ENCODE measurements at places on chromosomes 4 and X. TPM values are rescaled to one million over a fixed set of nuclear protein-coding genes. Genes with fewer than 3 reads are reported as not detected.

- DNase-seq: no peak
These were observed 45.5 kb downstream of the CCNG2 start for GRCh38 chr4:77202491-77202890.

DNA sequence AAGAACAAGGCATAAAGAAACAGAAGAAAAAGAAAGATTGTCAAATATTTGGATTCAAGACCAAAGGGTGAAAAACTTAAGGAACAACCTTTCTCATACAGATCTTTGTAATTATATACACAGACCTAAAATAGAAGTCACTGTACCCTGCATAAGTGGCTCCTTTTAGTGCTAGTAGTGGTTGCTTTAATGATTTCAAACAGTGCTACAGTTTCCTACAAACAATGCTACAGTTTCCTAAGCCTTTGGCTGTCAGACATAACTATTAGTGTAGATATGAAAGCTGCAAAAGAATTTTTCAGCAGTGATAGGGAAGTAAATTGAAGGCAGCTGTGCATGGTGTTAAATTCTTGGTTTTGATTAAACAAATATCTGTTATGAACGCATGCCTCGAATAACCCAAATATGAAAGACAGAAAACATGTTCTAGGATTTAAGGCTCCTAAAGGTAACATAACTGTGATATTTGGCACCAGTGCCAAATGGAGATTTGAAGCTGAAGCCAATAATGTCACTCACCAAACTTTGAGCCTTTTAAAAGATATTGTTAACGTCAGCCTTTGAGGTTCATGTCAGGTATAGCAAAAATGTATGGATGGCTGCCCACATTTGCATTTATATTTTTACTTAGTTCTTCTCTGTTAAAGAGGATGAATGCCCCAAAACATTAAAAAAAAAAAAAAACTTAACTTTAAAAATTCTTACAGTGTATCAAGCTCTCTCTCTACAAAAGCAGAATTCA is 36.6 kb downstream of the SMARCAD1 start:
- DNase-seq: no peak

GRCh38 chr4:3673176-3673575 is 93.0 kb upstream of the ADRA2C start:
- DNase-seq: no peak

The TREX2 gene
- total RNA-seq: 1.9 TPM

The SCOC gene
- total RNA-seq: 84.6 TPM

The USP51 gene
- total RNA-seq: 3.5 TPM

DNA sequence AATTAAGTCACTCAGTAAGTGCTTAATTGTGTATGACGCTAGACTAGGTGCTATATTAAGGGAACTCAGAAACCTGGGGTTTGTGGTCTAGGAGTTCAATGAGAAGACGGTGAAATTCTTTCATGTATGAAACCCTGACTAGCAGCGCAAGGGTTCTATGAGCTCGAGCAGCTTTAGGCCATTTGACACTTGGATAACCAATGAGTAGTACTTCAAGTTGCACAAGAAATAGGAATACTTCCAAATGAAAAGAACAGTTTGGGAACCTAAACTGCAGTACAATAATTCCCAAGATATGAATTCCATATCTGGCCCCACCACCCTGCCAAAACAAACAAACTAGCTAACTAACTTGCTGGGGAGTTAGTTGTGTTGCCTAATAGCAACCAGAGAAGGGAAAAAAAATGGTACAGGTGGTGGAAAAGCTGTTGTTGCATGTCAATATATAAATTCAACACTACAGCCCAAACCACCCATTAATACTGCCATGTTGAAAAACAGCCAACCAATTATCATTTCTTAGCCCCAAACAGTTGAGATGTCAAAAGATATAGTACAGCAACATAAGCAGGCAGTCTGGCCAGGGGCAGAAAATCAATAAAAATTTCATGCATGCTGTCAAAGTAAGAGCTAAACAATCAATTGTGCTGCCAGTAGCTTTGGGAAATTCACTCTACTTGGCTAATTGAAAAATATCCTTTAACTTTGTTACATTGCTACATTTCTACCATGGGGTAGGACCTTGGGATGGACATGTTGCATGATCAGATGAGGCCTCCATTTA is 54.6 kb upstream of the MCF2 start:
- peak; percentile 9 for DNase-seq

DNA sequence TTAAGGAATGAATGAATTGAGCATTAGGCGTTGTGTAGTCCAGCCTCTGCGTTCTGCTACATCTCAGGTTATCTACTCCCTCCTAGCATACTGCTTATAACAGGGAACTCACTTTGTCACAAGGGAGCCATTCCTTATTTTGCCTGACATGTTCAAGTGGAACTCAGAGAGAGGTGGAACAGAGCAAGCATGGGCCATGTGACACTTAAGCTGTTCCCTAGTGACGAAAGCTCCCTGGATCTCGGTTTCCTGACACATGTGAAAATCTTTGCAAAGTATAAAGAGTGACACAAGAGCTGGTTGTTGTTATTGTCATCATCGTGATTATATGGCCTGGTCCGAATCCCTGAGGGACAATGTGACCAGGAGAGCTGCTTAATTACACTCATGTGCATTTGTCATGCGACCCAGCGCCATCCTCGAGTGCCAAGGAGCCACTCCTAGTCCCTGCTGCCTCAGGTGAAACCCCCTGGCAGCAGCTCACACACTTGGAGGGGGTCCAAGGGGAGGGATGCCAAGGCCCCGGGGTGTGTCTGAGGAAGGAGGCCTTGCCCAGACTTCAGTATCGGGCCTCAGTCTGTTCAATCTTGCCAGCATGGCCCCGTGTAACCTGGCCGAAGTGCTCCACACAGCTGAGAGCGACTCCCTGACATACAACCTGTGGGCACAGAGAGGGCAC is 98.5 kb upstream of the MAP3K15 start:
- DNase-seq: no peak

DNA sequence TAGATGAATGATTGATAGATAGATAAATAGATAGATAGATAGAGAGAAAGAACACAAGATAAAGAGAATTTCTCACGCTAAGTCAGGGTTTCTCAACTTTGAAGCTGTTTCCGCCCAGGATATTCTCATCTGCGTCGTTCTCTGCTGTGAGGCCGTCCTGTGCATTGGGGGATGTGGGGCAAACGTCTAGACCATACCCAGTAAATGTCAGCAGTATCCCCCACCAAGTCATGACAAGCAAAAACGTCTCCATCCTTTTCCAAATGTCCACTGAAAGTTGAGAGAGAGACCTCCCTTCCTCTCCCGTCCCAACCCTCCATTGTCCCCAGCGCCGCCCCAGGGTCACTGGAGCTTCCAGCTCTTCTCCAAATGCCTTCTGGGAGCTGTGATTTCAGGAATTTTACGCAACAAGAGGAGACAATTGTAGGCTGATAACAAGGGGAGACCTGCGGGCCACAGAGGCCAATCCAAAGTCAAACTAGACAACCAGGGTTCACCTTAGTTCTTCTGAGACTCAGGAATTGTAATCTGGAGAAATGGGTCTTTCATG is 8.9 kb upstream of the CRLF2 start:
- no peak for DNase-seq

DNA sequence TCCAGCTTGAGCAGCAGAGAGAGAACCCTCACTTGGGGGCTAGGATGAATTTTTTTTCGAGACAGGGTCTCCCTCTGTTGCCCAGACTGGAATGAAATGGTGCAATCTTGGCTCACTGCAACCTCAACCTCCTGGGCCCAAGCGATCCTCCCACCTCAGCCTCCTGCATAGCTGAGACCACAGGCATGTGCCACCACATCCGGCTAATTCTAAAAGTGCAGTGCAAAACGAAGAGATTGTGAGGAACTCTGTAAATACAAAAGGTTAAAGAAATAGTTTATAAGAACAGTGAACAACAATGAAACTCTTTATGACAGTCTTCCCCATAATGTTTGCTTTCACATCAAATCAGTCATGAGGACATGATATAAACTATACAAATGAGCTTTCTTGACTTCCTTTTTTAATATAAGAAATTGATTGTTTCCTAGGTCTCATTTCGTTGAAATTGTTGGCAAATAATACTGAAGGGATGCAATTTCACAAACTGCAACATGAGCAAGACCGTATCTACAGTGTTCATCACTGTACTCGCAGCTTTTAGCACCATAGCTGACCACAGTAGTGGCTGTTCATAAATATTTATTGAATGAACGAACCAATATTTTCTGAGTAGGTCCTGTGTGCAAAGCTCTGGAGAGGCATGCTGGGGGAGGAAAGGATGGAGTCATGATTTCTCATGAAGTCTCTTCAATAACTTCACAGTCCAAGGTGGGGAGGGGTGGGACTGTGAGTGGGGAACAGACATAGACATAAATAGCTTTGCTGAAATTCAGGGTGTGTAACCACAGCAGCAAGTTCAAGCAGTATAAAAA is 116.1 kb downstream of the SHROOM3 start:
- no peak for DNase-seq

DNA sequence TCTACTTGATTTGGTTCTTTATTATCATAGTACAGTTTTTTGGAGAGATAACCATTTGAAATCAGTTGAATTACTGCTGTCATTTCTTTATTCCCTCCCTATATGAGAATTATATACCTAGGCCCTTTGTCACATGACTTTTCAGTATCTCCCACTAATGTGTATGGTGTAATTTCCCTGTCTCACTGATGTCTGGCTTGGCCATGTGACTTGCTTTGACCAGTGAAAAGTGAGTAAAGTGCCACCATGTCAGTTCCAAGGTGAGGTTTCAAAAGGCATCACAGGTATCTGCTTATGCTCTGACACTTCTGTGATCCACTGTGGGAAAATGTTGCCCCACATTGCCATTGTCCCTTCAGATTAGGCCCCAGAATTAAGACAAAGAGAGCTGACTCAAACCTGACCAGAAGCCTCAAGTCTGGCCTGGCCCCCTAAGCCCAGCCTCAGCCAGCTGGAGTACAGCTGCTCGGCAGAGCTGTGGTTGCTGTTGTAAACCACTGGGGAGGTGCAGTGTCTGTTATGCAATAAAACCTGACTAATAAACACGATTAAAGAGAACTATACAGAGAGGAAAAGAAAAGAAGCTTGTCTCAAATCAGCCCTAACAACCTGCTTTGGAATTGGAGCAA is 27.5 kb downstream of the SETD7 start:
- DNase-seq: peak; percentile 97
